Occipital lobe (tissue), 3 donors: ENCODE measurements at places on chromosomes 1 and 21.

- no peak for DNase-seq
Observed at GRCh38 chr1:36253161-36253862, 29.1 kb downstream of the THRAP3 start.

DNA sequence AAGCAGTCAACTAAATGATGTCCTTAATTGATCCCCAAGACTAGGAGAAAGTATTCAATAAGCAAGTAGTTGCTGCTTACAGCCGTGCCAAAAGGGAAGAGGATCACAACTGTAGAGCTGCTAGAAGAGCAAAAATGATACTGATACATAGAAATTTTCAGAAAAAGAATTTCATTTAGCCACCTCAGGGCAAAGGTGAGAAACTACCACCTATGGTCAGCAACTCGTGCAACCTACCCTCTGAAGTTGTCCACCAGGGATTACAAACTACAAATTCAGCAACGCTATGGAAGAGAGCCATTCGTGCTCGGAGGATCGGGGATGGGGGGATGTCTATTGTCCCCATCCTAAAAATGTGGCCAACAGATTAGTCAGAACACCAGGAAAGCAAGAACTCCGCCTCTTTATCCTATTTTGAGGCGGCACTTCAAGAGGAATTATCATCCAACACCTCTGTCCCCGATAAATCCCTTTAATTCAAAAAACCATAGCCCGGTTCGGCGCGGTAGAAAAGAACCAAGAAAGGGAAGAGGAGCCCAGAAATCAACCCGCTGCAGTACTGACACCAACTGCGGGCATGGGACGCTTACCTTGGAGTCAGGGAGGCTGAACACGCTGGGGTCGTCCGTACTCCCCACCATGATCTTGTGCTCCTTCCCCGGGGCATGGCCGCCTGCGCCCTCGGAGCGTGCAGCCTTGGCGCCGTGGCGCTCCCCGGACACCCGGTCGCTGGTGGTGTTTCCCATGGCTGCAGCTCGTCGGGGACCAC lies 687 bp downstream of the PRKAB2 start:
- DNase-seq: no peak

GRCh38 chr1:41024953-41025352 lies 3.4 kb upstream of the SLFNL1 start:
- DNase-seq: no peak

DNA sequence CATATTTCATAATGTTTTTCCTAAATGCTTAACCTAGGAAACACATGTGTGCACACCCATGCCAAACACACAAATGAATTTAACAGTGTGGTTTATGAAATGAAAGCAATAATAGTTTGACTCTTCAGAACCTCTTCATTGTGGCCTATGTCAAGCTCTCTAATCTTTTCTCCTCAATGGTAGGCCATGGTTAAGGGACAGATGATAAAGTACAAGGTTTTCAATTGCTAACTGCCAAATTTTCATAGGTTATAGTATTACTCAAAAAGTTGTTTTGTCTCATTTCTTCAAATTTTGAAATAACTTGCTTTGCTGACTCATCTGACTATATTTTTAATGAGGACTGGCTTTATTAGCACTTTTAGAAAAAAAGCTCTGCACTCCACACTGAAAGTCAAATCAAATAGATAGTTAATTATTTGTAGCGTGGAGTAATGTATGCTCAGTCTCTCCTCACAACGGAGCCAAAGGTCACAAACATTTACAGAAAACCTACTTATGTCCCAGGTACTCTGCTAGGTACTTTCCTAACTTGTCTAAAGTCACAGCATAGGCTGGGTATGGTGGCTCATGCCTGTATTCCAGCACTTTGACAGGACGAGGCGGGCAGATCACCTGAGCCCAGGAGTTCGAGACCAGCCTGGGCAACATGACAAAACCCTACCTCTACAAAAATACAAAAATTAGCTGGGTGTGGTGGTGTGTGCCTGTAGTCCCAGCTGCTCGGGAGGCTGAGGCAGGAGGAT lies 3.0 kb upstream of the ADCY10 start:
- no peak for DNase-seq

DNA sequence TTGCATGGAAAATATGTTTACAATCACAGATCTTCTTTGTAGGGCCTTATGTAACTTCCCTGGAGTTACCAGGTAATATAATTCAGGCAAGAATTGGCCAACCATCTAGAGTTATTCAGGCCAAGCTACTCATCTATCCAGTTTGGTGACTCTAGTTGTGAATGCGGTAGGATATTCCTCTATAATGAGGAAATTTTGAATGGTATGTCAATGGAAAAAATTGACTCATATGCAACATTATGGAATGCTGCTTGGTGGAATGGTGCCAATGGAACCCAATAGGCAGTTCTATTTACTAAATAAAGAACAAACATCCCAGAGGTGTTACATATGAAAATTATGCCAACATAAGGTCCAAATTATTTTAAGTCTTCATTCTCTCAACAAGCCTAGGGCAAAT lies 5.6 kb upstream of the TNFSF18 start:
- no peak for DNase-seq

GRCh38 chr21:26140164-26140579 lies 30.4 kb downstream of the APP start:
- no peak for DNase-seq

DNA sequence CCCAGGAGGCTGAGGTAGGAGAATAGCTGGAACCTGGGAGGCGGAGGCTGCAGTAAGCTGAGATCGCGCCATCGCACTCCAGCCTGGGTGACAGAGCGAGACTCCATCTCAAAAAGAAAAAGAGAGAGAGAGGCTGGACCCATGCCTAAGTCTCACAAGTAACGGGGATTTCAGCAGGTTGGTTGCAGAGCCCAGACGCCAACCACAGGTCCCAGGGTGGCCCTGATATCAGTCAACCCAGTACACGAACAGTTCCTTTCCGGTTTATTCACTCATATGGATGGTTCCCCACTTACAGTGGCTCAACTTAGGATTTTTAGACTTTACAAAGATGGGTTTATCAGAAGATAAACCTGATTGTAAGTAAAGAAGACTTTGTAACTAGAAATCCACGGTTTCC lies 40.9 kb downstream of the CLSTN1 start:
- DNase-seq: no peak

- no peak for DNase-seq
Observed at GRCh38 chr1:89946532-89946931, 48.4 kb upstream of the ZNF326 start.

- DNase-seq: no peak
Observed at GRCh38 chr1:5108740-5109139, 454.3 kb downstream of the AJAP1 start.

DNA sequence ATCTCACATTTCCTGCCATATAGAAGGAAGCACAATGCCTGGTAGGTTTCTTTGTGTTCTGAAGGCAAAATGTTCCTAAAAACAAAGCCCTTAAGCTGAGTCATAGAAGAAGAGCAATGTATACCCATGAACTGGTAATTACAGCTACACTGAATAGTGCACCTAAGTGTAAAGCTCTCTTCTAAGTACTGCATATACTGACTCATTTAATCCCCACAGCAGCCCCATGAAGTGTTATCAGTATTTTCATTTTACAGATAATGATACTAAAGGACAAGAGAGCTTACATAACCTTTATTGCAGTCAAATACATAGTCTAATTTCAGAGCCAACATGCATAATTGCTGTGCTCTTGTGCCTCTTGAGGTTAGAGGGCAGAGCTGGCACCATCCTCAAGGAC lies 239.9 kb downstream of the DPYD start:
- no peak for DNase-seq
